ENCODE measurements at places on chromosomes 5 and 9.

DNA sequence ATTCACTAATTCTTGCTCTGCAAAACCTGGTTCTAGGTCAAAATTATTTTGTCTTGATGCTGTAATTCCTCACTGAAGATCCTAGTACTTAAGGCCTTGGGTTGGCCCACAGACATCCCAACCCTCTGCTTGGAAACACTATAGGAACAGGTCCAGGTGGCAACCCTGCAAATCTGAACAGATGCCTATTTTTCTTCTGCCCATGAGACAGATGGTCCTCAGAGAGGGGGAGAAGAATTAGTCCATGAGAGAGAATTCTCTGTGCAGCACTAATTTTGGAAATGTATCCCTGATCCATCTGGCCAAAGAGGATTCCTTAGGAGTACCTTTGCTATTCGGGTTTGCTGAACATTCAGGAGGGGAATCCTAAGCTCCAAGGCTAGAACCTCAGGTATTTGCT, 156.3 kb downstream of the ELAVL2 start:
- no peak for DNase-seq

DNA sequence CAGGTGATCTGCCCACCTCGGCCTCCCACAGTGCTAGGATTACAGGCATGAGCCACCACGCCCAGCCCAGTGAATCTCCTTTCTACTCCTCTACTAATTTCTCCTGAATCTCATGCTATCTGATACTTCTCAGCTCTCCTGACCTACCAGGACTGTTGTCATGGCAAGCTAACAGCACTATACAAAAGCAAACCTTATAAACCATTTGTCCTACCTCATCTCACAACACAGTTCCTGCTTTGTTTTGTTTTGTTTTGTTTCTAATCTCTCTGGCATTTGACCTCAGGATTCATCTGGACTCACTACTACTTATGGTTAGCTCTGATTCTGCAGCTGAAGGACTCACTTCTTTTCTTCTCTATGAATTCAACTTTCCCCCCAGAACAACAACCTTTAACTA, 734.8 kb downstream of the TLE1 start:
- no peak for DNase-seq

DNA sequence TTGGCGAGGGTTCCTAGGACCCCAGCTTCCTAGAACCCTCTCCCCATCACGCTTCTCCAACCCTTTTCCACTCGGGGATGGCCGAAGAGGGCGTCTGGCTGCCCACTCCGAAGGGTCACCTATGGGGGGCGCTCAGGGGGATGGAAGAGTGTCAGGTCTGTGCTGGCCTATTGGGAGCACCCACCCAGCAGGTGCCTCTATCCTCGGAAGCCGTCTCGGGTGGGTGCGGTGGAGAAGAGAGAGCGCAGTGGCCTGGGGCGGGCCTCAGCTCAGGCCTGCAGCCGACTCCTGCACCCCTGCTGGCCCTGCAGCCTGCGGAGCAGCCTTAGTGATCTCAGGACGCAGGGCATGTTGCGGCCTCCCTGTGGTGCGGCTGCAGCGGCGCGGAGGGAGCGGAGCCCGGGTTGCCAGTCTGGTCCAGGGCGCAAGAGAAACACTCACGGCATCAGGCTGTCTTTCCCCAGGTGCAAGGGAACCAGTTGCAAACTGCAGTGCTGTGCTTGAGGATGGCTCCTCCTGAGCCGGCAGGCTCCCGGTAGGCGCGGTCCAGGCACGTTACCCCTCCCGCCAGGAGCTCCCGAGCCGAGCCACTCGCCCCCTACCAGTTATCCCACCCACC, 1.5 kb upstream of the IRX2 start:
- DNase-seq: no peak

DNA sequence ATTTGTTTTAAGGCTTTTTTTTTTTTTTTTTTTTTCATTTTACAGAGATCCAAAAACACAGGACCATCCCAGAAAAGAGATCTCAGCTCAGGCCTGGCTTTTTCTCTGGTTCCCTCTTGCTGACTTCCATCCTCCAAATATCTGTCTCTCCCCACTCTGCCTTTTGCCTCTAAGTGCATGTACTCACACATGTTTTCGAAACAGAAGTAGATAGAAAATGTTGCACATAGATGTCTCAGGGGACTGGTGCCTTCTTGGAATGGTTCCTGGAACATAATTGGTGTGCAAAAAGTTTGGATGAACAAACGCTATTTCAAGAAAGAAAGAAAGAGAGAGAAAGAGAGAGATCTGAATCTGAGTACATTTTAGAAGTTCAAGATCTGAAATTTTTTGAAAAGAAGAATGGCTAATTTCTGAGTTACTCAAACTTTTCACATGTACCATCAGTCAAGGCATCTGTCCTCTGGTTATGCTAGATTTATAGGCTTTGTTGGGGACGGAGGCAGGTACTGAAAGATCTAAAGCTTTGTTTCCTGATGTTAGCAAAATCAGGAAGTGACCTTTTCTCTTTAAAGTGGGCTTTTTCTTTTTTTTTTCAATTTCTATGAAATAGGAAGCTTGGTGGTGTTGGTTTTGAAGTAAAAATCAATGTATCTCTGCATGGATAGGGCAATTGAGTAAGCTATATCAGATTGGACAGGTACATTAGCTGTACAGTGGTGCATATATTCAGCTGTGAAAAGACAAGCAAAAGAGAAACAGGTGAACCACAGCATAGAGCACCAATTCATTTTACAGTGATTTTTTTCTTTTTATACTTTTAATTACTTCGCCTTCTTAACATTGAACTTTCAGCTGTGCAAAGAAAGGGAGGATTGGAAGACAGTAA, 8.5 kb upstream of the TNFSF8 start:
- DNase-seq: no peak

DNA sequence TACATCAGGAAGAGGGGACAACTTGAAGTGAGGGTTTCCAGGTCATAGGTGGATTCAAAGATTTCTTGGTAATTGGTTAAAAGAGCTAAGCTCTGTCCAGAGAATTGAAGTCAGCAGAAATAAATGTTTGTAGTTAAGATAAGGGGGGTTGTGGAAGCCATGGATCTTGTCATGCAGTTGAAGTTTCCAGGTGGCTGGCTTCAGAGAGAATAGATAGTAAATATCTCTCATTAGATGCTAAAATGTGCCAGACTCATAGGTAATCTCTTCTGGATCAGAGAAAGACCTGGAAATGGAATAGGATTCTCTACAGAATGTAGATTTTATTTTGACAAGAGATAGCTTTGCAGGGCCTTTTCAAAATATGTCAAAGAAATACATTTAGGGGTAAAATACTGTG, 491.7 kb downstream of the PRR16 start:
- DNase-seq: no peak

DNA sequence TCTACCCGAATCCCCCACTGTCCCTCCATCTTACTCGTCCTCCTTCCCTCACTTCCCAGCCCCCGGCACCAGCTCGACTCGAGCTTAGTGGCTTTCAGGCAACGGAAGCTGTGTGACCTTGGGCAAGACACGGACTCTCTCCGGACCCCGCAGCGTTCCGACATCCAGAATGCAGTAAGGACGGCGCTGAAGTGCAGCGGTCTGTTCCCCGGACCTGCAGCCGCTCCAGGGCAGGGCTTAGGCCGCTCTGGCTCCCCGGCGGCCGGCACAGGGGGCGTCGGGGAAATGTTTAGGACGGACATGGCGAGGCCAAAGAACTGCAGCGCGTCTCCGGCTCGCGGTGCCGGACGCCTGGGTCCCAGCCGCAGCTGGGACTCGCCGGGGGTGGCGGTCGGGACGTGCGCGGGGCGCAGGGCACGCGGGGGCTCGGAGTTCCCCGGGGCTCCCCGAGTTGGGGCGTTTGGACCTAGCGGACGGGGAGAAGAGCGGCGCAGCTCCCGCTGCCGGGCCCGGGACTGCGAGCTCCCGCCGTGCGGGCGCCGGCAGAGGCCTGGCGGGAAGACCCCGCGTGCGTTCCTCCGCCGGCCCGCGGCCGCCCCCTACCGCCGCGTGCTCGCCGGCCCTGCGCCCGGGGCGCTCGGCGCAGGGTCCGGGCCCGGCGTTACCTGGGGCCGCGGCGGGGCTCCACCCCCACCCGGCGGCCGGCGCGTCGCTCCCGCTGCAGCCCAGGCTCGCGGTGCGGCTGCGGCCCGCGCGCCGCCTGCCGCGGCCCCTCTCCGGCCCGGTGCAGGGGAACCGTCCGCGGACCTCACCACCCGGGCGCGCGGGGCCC, 5.6 kb upstream of the RNF44 start:
- DNase-seq: no peak

DNA sequence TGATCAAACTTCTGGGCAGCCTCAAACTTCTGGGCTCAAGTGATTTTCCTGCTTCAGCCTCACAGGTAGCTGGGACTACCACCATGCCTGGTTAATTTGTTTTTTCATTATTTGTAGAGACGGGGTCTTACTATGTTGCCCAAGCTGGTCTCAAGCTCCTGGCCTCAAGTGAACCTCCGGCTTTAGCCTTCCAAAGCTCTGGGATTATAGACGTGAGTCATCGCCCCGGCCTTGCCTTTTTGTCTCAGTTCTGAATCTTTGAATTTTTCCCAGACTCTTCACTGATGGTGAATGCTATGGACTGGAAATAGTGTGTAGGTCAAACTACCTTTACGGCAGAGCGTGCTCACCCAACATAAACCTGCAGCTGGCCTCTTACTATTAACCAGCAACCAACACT, 32.3 kb upstream of the EGFLAM start:
- DNase-seq: no peak

- no peak for DNase-seq
Measured at GRCh38 chr9:17832812-17833211, 253.9 kb downstream of the SH3GL2 start.
